ENCODE measurements at places on chromosomes 16 and 17. TPM values are rescaled to one million over a fixed set of nuclear protein-coding genes. Genes with fewer than 3 reads are reported as not detected.

The SLFN5 gene
- total RNA-seq: 30.9 TPM

The CCDC57 gene
- total RNA-seq: 11.1 TPM

The ABCA6 gene
- total RNA-seq: 0.84 TPM

The NME3 gene
- 90.8 TPM for total RNA-seq

The SSH2 gene
- 5.4 TPM for total RNA-seq

The GUCY2D gene
- not detected for total RNA-seq

The DNASE1L2 gene
- 1.0 TPM for total RNA-seq

The DPEP2 gene
- total RNA-seq: not detected

Measured in bronchus fibroblast of lung (primary cell).